NCI-H187 treated with DMSO at 0.1 percent for 48 hours (cell line): ENCODE measurements at places on chromosomes 12 and 14.

DNA sequence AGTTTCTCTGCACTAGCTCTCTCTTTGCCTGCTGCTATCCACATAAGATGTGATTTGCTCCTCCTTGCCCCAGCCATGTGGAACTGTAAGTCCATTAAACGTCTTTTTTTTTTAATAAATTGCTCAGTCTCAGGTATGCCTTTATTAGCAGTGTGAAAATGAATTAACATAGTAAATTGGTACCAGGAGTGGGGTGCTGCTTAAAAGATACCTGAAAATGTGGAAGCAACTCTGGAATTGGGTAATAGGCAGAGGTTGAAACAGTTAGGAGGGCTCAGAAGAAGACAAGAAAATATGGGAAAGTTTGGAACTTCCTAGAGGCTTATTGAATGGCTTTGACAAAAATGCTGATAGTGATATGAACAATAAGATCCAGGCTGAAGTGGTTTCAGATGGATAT is 159.8 kb downstream of the FSCB start:
- no peak for DNase-seq

DNA sequence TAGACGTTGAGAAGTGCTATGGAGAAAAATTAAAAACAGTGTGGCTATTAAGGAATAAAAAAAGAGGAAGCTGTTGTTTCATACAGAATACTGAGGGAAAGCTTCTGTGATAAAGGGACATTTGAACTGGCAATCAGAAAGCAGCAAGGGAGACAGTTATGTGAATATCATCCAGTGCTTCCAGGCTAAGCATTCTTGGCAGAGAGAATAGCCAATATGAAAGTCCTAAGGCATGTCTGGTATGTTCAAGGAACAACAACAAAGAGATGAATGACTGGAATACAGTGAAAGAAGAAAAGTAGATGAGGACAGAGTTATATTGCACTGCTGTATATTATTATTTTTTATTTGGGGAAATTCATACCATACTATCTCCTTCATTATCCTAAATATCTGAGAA is 23.9 kb downstream of the SCAF11 start:
- DNase-seq = no peak

DNA sequence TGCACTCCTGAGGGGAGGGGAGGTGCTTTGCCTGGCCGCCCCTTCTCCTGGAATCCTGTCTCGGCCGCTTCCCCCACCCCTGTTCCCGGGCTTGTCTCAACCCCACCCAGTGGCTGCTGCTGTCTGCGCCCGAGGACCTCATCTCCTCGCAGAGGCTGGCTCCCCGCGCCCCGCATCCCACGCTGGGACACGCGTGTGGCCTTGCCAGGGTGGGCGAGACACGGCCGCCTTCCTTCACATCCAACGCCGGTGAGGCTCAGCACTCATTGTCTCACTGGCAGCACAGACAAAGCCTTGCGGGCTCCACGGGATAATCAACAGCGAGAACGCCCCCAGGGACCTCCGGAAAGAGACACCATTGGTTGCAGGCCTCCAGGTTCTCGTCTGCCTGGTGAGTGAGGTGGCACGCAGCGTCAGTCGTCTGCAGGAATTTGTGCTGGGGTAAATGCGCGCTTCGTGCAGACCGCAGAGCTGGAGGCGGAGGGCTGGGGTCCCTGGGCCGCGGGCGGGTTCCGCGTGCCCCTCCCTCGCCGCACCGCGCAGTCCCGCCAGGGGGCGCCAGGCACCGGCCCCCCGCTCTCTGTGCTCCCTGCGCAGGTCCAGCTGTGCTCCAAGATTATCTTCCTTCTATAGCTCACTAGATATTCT is 26.8 kb downstream of the CCDC177 start:
- no peak for DNase-seq

DNA sequence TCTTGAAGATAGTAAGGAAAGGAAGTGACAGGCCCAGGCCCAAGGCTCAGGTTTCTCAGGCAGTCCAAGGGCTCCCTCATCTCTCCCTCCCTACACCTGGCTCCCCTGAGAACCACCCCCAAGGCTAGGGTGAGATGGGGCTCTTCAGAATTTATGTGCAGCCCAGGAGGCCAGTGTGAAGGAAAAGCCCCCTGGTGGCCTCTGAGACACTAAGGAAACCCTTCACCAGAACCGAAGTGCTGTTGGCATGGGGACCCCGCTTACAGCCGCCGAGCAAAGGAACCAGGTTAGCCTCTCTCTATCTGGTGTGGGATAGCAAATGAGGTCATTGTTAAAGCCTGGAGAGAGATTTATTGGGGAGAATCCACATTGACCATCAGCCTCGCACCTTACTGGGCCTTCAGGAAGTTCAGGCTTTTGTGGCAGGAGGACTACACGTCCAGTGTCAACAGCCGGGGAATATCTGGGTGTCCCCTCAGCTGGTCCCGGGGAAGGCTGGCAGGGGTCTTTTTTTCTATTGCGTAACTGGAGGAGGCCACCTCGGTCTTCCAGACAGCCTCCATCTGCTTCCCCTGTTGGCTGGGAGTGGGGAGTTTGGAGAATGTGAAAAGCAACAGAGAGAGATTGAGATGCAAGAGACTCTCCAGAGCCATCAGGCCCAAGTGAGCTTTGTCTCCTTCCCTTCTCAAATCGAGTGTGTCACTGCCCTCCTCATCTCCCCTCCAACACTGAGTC is 18.1 kb downstream of the FAM186B start:
- DNase-seq = no peak

DNA sequence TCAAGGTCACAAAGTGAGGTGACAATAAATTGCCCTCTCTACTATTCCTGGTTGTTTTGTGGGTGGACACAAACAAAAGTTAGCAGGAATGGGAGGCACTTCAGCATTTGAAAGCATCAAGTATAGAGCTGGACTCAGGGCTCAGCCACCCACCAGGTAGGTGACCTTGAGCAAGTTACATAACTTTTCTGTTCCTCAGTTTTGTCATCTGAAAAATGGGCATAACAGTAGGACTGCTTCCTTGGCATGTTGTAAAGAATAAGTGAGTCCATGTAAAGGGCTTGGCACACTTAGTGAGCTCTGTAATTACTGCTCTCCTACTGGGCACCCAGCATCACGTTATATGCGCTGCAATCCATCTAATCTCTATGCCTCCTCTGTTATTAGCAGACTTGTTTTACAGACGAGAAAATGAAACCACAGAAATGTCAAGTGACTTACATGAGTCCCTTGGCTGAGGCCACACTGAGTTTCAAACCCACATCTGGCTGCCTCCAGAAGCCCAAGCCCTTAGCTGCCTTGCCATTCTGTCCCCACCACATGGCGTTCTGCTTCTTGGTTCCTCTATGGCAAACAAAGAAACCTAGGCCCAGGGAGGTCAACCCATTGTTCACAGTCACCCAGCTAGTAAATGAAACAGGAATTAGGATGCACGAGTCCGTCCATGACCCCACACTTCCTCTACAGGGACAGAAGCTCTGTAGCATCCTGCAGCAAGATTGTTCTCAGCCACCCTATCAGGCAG is 63.2 kb upstream of the SLC24A4 start:
- no peak for DNase-seq
